GDM1 (cell line): ENCODE measurements at places on chromosomes 12 and 14.
A peak's percentile ranks its signal among the peaks of the same experiment; 100 is the strongest.

GRCh38 chr14:49972131-49972671 is 79.3 kb downstream of the ARF6 start:
- peak; percentile 22 for DNase-seq

DNA sequence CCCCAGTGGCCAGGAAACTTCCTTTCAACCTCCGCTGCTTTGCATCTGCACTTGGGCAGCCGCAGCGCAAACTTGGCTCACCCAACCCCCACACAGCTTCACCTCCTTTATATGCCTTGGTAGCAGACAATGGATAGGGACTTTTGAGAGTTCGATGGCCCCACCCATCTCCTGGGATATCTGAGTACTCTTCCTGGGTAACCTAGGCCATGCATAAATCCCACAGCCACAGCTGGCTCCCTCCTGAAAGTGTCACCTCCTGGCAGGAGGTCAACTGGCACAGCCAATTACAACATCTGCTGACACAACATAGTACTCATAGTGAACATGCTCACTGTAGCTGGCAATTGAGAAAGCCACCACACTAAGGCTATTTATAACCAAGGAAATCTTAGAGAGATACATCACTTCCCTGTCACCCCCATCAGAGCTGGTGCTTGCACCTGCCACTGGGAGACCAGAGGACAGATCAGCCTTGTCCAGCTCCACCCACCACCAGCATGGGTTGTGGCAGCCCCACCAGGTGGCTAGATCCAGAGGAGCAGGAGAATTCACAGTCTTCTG is 410.0 kb downstream of the SYT1 start:
- no peak for DNase-seq

GRCh38 chr14:52840877-52841276 is 49.5 kb upstream of the GNPNAT1 start:
- DNase-seq: no peak

DNA sequence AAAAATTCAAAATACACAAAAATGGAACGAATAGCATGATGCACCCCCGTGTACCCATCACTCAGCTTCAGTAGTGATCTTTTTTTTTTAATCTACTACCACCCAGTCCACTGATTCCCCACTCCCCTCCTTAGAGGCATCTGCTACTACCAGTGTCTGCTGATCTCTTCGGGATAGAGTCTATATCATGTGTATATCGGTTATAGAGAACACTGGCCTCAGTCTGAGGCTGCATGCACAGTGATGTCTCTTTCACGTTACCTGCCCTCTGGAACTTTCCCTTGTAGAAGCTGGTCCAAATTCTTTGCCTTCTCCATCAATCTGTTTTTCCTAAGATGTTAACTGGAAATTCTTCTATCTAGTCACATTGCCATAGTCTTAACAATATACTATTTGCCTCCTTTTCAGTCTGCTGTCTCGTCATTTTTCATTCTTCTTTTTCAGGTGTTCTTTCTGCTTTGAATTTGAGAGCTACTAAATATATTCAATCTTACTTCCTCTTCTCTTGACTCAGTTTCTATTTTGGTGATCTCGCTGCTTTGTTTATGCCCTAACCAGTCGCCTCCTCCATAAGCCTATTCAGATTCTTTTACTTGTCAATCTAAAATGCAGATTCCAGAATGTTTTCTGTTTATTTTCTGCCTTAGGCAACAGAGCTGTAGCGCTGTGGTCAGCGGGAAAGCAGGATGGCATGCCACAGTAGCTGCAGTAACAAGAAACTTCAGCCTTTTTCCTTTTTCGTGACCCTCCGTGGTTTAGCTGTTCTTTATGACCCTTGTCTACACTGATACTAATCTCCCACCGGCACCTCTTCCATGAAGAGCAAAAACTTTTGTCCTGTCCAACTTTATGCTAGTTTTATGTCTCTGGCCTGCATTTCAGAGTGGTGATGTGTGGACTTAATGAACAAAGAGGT is 67.0 kb downstream of the FBXW8 start:
- DNase-seq: no peak

DNA sequence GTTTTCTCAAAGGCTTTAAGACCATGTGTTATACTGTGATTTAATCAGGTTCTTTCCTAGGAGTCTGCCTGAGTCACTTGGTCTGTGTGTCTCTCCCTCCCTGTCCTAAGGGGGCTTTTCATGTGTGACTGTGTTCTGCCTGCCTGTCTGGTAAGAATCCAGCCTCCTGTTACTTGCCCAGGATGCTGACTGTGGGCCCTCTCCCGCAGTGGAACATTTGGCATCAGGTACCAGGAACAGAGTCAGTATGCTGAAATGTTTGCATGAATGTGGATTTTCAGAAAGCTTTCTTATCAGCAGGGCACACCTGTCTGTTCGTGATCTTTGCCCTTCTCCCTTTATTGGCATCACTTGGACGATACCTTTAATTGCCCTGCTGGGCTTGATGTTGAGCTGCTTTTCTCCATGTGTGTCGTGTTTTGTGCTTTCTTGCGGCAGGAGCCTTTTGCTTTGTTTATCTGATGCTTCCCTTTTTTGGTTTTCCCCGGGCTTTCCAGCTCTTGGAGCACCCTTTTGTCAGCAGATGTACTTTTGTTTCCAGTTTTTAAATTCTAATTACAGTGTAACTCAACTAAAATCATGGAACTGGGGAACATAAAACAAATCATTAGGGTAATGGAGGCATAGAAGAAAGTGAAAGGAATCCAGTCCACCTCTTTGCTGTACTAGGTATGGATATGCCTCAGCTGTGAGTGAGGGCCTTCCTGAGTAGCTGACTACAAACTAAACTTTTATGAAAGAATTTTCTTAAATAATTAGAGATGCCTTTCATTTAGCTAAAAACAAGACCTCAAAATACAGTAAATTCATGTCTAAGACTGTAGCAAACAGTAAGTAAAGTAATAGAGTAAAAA is 72.5 kb downstream of the TRAF3 start:
- DNase-seq: no peak

DNA sequence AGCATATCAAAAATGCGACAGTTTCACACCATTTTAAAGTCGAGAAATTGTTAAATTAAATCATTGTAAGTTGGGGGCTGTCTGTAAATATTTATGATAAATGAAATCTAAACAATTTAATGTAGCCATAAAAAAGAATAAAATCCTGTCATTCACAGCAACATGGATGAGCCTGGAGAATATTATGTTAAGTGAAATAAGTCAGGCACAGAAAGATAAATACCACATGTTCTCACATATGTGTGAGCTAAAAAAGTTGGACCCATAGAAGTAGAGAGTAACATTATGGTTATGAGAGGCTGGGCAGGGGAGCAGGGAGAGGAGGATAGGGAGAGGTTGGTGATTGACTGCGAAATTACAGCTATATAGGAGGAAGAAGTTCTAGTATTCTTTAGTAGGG is 135.9 kb downstream of the GARIN6 start:
- DNase-seq: no peak

GRCh38 chr12:71183846-71184245 is 26.0 kb upstream of the TSPAN8 start:
- DNase-seq: no peak

- DNase-seq: no peak
Observed at GRCh38 chr12:49352351-49352750, 5.7 kb downstream of the DNAJC22 start.

DNA sequence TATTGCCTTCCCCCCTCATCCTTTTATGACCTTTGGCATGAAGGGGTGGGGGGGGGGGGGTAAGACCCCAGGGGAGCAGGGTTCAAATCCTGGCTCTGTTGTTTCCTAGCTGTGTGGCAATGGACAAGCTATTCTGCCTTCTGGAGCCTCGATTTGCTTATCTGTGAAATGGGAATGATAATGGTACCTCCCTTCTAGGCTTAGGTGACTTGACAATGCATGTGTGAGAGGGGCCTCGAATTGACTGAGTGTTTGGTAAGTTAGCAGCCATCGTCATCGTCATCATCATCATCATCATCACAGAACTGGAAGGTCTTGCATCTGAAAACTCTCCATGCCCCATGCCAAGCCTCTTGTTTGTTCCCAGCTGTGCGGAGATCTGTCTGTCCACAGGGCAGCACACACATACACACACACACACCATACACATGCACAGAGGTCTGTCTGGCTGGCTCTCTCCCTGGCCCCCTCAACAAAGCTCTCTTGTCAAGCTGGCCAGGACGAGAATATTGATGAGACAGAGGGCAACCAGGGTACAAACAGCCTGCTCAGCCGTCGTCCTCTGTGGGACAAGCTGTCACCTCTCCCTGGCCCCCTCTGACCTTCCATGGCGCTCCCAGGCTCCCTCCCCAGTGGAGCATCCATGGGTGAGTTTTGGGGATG is 5.9 kb upstream of the SDS start:
- no peak for DNase-seq

GRCh38 chr12:4960030-4960429 is 50.3 kb downstream of the KCNA1 start:
- no peak for DNase-seq

DNA sequence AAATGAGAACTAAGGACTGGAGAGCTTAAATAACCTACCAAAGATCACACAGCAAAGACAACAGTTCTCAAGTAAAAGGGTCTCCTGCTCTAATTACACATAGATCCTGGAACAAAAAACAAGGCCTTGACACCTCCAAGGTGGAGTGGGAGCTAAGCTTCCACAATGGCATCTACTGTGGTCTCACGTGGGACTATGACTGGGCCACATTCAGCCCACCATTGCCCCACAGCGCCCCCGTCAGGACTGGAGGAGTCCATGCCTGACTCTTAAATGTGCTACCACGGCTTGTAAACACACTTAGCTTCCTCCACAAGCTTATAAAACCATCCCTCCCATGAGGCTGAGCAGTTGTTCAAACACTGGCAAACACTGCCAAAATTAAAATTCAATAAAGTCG is 88.5 kb downstream of the GCH1 start:
- DNase-seq: no peak

GRCh38 chr14:35201066-35201465 is 78.7 kb downstream of the PRORP start:
- DNase-seq: no peak

GRCh38 chr14:89164168-89165073 is 252.6 kb downstream of the FOXN3 start:
- DNase-seq: no peak

DNA sequence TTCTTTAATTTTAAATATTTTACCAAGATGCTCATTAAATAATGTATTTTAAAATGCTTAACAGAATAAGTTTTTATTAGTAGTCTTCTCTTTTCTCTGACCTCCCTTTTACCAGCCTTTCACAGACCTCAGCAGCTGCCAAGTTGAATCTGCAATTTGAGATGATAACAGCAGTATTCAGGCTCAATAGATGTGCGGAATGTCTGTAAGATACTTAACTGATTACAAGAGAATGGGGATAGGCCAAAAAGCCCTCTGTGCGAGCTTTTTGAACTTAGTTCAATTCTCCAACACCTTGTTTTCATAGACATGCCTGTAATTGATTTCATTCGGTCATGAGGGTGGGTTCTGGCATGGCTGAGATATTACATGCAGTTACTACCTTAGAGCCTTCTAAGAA is 277.2 kb downstream of the TMTC2 start:
- no peak for DNase-seq

- no peak for DNase-seq
Observed at GRCh38 chr12:70247653-70248199, 4.5 kb downstream of the CNOT2 start.

DNA sequence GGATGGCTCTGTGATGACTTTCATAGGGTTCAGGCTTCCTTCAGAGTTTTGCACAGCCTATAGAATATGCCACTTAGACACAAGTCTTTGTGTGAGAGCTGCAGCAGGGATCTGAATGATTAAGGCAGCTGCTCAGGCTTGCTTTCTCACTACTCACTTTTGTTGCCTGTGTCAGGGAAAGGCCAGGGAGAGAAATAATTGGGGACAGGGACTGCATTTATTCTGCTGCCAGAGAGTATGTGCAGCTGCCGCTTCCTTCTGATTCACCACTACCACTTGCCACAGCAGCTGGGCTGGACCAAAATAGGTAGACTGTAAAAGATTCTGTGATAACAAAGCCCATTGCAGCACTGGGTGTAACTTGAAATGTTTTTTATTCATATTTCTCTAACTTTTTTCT is 49.7 kb downstream of the TRMT5 start:
- no peak for DNase-seq

DNA sequence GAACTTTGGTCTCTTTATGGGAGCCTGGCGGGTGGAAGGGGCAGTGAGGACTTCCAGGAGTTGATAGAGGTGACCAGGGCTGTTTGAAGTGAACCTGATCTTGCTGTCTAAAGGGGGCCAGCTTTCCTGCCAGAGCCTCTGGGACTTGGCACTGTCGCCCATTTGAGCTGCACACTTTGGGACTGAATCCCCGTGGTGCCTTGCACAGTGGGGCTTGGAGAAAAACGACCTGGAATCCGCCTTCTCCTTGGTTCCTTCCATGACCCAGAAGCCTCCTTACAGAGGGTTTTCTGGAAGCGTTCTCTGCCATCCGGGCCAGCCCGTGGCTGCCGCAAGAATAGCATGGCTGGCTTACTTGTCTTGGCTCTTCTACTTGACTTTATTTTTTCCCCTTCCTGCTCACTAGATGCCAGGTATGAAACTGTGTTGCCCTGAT is 2.0 kb downstream of the RFLNA start:
- DNase-seq: no peak

DNA sequence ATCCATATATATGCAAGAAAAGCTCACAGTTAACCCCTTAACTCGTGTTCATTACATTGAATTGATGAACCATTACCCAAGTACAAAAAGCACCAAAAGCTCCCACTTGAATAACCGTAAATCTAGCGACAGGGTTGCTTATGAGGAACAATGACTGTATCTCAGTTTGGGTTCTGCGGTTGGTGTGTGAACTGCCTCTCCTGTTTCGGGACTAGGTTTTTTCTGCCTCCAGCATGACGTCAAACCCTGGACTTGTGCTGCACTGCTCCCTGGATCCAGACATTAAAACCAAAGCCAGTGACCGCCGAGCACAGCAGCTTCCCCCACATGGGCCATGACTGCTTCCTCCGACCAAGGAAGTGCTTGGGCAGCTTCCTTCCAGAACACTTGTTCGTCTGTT is 77.7 kb downstream of the SETD3 start:
- DNase-seq: no peak

GRCh38 chr14:54147282-54147681 is 190.7 kb upstream of the BMP4 start:
- DNase-seq: no peak
